ENCODE measurements at places on chromosomes 1 and 21.

DNA sequence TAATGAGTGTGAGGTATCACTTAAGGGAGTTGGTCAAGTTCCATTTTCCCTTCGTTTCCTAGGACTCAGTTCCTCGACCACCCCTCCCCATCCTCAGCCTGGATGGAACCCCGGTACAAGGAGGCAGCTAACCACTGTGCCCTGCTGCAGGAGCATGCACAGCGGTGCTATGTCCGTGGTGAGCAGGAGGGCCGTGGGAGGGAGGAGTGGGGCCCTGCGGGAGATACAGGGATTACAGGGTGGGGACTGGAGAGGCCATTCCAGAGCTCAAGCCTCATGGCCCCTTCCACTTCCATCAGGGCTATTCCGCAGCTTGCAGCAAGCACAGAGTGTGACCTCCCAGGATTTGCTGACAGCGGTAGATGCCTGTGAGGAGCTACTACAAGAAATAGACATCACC, 25.8 kb downstream of the HYI start:
- no peak for DNase-seq

- no peak for DNase-seq
Measured at GRCh38 chr1:63983391-63984256, 209.8 kb downstream of the ROR1 start.

DNA sequence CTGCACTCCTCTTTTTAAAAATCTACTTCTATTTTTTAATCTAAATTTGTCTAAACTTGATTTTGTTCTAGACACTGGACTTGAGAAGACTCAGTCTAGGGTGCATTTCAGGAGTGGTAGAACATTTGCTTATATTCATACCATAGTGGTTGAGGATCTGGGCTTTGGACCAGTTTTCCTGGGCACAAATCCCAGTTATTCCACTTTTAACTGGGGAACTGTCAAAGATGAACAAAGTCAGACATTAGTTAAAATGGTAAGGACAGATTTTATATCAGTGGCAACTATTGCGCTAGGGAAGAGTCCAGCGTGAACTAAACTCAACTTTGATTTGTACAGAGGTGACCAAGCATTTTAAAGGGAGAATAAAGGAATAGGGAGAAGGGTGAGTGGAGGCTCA, 102.4 kb downstream of the FMN2 start:
- no peak for DNase-seq

GRCh38 chr1:50735443-50735842, 224.6 kb downstream of the FAF1 start:
- DNase-seq: no peak

GRCh38 chr1:203158960-203159665, 16.5 kb downstream of the MYBPH start:
- no peak for DNase-seq

DNA sequence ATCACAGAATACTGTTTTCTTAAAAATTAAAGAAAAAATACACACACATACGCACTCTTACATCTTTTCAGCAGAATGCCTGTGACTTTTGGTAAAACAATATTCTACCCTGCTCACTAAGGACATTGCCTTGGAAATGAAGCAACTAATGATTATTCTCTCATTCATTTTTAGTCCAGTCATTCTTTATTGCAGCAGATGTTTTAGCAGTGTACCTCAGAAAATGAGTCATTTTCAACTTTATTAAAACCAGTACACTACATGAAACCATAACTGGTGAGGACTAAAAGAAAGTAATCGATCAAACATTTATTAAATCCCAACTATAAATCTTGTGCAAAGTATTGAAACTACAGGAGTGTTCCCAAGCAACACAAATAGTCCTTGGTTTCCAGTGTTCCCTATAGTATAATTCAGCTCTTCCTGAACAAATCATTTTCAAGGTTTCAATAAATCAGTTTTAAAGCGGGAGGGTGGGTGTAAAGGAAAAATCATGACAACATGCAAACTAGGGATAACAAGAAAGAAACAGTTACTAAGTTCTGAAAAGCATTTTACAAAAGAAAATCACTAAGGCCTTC, 114.2 kb downstream of the ADGRL4 start:
- DNase-seq: no peak

DNA sequence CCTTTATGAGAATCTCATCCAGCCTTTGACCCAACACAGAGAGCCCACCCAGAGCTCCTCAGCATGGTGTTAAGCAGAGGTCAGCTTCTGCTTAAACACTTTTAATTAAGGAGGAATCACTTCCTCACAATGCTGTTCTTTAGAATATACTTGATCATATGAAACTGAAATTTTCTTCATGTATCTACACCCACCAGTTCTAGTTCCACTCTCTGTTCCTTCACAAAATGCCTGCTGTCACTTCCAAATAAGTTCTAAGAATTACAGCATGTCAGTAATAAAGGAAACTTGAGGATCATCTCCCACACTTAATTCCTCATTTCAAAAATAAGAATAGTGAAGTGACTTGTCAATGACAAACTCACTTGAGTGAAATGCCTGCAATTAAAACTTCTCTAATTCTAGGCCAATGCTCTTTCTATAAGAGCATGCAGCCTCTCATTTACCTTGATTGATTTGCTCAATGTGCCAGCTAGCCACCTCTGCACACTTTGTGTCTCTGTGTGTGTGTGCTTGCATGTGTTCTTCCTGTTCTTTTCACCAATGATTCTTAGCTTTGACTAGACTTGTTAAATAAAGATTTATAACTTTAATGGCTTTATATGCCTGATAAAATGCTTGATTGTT, 356.3 kb downstream of the PLPP3 start:
- no peak for DNase-seq

DNA sequence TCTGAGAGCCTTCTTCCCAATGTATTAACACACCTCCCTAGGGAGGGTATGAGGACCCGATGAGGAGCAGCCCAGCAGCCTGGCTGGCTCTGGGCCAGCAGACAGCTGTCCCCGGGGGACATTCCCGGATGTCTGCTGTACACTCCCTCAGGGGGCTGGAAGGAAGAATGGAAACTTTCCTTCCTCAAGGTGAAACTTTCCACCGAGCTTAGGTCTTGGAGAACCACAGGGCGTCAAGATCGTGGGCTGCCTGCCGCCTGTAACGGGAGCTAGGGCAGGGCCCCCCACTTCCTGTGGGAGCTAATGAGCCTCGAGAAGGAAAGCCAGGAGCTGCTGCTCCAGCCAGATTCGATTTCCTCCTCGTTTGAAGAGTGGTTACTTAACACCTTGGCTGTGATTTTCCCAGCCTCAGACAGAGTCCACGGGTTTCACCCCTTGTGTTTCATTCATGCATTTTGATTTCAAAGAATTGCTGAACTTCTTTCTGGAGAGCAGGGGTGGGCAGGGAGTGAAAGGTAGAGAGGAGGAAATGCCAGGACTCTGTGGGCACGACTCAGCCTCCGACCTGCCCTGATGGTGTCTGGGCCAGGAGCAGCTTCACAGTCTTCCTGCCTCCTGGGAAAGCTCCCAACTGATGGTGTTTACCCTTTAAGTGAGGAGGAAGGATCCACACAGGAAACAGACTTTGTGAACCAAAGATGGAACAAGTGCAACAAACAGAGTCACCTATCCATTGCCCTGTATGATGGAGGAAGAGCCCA, 29.7 kb downstream of the UBE2T start:
- DNase-seq: no peak

GRCh38 chr1:152413909-152414308, at the start of gene CRNN:
Gene CRNN (minus strand): TSS chr1:152414263. CDS start chr1:152412233, 2,030 bp downstream.
- no peak for DNase-seq

- no peak for DNase-seq
Measured at GRCh38 chr1:228085287-228085951, 2.9 kb downstream of the ARF1 start.

DNA sequence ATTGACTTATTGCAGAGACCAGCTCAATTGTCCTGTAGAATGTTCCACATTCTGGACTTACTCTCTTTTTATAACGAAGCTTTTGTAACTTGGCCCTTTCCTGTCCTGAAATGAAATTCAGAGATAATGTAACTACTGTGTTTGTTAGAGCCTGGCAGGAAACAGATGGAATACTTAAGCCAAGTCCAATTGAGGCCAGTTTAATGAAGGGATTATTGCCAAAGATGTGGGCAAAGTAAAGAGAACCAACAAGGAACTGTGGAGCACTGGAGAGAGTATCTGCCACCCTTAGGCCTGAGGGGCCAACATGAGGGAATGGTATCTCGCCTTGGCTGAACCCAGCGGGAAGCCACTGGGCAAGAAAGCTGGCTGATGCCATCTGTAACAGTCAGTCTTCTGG, 32.9 kb downstream of the MFSD2A start:
- no peak for DNase-seq

GRCh38 chr1:173268786-173269277, 61.7 kb upstream of the TNFSF4 start:
- DNase-seq: no peak

GRCh38 chr21:35350965-35351364, 301.9 kb upstream of the RUNX1 start:
- DNase-seq: no peak

DNA sequence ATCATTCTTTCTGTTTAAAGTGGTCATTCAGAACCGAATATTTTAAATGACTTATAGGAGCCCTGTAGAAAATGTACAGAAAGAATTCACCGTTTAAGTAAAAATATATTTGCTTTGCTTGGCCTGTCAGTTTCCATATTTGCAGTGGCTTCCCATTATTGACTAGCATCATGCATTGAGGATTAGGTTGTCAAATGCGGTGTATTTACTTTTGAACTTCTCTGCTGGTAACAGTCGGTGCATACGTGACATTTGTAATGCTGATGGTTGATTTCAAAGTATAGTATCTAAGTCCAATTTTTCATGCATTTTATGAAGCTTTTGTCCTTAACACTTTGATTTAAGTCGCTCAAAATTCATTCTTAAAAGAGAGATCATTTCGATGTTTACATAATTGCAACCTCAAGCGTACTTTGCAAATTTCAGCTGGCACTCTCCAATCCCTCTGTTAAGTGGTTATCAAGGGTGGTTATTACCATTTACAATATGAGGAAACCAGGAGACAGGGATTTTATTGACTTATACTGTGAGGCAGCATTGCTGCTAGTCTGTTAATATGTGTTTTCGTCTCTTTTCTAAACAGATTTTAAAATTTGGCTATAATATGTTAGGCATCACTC, 201.6 kb downstream of the SDCCAG8 start:
- DNase-seq: peak; percentile 35

- DNase-seq: no peak
Measured at GRCh38 chr1:234564035-234565029, 45.6 kb downstream of the IRF2BP2 start.

DNA sequence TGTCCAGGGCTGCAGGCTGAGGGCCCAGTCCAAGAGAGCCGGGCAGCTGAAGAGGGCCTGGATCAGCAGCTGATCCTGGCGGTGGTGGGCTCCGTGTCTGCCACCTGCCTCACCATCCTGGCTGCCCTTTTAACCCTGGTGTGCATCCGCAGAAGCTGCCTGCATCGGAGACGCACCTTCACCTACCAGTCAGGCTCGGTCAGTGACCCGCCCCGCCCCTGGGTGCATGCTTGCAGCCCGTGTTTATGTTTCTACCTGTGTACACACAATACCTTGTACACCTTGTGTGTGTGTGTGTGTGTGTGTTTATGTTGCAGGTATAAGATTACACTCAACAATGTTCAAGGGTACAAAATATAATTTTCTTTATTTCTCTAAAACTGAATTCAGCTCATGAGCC, 13.0 kb downstream of the TIE1 start:
- no peak for DNase-seq

- DNase-seq: no peak
Measured at GRCh38 chr1:243746751-243747150, 103.3 kb downstream of the AKT3 start.

- no peak for DNase-seq
Measured at GRCh38 chr1:223077247-223077833, 65.7 kb downstream of the TLR5 start.

DNA sequence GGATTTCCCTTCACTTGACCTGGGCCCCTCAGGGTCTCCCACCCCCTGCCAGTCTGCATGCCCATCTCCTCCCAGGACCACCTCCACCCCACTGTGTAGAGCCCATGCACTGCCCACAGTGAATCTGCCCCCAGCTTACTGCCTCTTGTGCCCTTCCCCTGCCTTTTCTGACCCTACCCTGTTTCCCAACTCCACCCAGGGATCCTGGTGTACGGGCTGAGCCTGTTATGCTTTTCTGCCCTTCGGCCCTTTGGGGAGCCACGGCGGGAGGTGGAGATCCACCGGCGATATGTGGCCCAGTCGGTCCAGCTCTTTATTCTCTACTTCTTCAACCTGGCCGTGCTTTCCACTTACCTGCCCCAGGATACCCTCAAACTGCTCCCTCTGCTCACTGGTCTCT, 1.9 kb downstream of the TMEM79 start:
- no peak for DNase-seq

DNA sequence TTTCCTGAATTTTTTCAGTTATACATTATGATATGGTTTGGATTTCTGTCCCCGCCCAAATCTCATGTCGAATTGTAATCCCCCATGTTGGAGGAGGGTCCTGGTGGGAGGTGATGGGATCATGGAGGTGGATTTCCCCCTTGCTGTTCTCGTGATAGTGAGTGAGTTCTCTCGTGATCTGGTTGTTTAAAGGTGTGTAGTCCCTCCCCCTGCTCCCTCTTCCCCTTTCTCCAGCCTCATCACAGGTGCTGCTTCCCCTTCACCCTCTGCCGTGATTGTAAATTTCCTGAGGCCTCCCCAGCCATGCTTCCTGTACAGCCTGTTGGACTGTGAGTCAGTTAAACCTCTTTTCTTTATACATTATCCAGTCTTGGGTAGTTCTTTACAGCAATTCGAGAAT, 93.2 kb upstream of the HNRNPU start:
- DNase-seq: no peak

DNA sequence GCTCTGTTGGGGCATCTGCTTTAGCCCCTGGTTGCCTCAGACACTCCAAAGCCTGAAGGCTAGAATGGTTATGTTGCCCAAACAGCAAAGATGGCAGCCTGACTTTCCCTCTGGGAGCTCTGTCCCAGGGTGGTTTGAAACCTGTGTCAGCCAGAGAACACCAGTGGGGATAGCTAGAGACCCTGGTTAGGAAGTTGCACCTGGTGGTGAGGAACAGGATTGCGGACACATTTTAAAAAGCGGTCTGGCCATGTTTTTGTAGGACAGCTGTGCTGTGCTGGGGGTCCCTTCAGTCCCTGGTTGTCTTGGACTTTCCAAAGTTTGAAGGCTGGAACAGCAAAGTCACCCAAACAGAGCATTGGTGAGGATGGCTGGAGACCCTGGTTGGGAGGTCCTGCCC, 87.8 kb downstream of the DNM3 start:
- no peak for DNase-seq
